ENCODE measurements at places on chromosomes 16 and 17.

DNA sequence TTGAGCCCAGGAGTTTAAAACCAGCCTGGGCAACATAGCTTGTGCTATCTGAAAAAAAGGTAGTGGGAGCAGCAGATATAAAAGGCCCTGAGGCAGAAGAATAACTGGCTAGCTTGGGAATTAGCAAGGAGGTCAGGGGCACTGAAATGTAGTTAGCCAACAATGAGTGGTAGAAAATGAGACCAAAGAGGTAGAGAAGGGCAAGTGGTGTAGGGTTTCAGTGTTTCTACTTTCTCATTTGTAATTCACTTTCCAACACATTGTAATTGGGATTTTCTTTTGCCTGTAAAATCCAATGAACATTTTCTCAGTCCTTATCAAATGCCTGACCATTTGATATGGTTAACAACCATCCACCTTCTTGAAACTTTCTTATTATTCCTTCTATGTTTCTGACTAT, 95.1 kb upstream of the CORO6 start:
- DNase-seq = no peak

- DNase-seq = no peak
These were observed 172.3 kb downstream of the KATNIP start for GRCh38 chr16:27722207-27722606.

- peak; percentile 48 for DNase-seq
These were observed 10.4 kb downstream of the CDIPT start for GRCh38 chr16:29852654-29853053.

DNA sequence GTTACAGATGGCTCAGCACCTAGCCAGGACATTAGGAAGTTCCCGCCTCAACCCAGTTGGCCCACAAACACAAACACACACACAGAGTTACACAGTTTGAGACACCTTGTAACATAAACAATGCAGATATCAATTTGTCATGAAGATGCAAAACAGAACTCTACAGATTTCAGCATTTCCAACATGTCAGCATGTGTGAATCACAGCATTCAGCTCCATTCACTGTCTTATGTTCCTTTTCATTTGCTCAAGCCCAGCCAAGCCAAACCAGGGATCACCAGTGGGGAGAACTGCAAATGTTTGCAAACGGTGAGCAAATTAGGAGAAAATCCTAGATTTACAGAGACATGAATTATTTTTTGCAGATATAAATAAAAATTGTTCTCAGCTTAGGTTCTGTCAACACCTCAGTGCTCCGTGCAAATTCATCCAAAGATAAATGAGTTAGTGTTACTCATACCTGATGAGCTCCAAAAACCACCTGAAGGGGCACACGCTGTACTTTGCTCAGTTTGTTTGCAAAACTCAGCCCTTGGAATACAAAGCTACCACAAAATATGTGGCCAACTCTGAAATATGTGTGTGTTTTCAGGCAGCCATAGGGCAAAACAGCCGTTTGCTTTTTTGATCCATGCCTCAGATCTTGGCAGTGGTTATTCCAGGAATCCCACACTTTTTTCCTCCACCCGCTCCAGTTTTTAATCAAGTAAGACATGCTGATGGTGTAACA, 16.3 kb upstream of the COX10 start:
- peak; percentile 50 for DNase-seq

DNA sequence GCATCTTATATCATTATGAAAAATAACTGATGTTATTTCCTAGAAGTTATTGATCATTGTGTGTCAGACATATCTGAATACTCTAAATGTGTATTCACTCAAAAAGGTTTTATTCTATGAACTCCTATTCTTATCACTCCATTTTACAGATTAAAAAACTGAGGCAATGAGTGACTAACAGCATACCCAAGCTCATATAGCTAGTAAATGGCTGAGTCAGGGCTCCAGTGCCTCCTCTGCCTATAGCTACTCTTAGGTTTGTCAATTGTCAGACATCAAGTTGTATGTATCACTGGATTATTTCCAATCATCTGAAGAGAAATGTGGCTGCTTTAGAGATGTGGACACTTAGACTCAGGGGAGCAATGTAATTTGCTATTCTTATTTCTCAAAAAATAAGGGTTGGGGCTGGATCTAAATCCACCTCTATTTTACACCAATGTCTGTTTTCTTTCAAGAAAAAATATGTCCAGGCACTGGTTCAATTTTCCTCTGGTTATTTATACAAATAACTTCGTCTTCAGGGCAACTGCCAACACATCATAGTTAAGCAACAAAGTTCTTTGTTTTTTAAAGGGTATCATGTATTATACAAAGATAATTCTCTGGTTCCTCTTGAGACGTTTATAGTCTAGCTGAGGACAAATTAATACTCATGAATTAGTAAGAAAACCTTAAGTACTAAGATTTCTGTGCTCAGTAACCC, 328.9 kb upstream of the MAF start:
- DNase-seq = no peak

DNA sequence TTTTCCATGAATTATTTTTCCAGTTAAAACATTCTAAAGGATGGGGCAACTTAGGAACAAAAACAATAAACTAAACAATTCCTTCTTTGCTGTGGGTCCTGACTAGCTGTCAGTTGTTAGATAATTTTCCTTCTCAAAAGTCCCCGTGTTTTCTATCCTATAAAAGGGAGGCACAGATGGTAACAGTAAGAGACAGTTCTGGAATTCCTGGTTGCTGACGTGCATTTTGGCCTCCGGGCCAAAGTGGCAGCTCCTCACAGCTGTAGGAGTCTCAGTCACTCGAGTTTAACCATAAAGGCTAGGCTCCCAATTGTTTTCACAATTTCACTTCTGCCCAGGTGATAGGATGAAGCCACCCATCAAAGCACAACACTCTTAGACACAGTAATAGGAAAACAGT, 77.0 kb upstream of the ZNF423 start:
- DNase-seq = peak; percentile 27

- no peak for DNase-seq
These were observed at the start of gene MYH10 for GRCh38 chr17:8630227-8630801. TSS of gene MYH10 (minus strand) at chr17:8630725. CDS start at chr17:8623246, 7,479 bp downstream.

DNA sequence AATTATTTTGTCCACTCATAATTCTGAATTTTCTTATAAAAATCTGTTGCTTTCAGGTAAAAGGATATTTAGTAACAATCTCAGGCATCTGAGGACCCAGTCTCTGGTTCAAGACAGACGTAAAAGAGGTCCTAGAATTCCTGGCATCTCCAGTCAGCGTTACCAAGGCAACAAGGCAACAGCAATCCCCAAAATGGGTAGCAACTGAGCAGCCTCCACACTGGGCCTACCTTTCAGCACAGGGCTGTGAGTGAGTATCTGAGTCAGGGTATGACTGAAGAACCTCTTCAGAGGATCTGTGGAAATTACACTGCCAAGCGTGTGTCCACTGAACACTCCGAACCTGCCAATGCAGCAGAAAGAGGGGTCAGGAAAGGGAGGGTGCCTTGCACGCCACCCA, 20.8 kb downstream of the FANCA start:
- DNase-seq = no peak

DNA sequence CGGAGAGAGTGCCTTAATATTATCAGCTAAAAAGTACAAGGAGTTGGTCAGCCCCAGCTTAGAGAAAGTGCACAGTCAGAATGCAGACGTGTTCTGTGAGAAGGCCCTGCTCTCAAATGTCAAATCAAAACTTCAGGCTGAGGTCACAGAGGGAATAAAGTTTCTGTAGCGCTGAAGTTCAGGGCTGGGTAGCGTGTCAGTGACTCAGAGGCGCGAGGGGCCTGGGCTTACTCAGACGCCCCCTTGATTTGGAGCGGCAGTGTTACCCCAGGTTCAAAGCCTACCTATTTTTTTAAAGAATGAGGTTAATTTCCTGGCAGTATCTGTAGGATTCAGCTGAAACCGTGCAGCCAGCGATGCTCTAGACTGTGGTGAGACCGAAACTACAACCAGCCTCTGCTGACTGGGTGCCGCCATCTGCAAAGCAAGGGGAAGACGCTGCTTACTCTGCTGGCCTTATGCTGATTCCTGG, 4.8 kb downstream of the CIAO3 start:
- DNase-seq = no peak

GRCh38 chr16:67509016-67509415, 19.6 kb upstream of the RIPOR1 start:
- no peak for DNase-seq

DNA sequence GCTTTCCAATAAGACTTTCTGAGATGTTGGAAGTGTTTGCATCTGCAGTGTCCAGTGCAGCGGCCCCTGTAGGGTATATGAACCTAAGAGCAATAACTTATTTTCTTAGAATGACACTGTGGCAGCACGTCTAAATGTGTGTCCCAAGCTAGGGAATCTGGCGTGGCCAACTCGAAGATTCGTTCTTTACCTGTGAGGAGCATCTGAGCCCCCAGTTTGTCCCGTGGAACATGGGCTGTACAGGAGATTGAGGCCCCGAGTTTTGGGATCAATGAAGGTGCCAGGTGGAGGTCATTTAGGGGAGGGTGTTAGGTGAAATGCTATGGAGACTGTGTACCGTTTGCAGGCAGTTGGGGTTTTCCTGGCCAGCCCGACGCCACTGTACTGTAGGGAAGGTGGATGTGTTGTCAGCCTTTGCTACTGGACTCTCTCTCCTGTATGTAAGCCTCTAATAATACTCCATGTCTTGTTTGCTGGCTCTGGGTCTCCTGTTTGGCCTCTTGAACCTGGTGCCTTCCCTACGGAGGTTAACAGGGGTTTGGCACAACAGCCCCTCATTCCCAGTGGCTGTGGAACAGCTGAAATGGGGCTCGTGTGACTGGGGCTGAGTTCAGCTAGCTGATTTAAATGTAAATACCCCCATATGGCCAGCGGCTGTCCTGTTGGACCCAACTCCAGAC, 45.5 kb upstream of the SDK2 start:
- DNase-seq = no peak

DNA sequence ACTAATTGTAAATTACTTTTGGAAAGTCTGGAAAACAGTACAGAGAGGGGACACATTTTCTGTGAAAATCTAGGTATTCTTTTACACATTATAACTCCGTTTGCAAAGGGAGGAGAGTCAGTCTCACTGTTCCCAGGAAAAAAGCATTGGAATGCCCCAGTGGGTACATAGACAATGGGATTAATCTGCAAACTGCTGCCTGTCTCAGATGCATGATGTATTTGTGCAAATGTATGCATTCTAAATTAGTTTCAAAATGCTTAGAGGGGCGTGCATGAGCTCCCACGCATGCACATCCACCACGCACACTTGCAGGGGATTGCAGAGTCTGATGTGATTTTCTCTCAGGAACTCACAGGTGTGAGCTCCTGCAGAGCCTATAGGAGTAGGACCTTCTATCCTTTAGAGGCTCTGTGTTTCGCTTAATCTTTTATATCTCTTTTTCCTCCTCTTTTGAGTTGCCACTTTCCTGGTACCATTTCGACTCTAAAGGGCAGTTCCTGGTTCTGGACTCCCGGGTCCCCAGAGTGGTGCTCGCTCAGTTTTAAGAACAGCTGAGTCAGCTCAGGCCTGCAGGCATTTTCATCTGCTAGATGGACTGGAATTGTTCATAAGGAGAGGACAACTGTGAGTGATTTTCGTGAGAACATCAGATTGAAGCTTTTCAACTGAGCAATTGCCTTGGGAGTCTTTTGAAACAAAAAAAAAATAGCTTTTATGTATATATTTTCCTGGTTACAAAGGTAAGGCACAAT, 1.1 kb downstream of the BCO1 start:
- no peak for DNase-seq

DNA sequence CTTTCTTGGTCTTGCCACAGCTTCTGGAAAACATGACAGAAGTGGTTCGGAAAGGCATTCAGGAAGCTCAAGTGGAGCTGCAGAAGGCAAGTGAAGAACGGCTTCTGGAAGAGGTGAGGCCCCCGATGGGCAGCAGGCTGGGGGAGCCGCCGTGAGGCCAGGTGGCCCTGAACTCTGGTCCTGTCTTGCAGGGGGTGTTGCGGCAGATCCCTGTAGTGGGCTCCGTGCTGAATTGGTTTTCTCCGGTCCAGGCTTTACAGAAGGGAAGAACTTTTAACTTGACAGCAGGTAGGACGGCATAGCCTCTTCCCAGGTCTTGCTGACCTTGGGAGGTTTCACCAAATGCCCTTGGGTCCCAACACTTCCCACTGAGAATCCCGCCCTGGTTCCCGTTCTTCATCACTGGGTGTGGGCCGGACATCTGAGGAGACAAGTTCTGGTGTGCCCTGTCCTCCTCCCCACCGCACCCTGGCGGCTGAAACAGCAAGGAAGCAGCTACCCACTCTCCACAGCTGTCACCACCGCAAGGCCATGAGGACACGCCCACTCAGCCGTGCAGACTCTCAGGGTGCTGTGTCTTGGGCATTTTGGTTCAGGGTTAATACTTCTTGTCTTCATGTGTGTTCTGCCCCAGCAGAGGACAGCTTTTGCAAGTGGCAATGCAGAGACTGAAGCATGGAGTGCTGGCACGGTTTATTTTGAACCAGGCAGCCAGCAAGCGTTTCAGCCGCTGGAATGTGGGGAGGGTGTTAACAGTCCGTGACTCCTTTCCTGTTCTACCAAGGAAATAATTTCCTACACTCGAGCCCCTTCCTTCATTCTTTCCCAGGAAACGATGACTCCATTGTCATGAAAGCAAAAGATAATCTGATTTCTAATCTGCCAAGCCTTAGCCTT, 21.4 kb downstream of the NTAN1 start:
- no peak for DNase-seq

DNA sequence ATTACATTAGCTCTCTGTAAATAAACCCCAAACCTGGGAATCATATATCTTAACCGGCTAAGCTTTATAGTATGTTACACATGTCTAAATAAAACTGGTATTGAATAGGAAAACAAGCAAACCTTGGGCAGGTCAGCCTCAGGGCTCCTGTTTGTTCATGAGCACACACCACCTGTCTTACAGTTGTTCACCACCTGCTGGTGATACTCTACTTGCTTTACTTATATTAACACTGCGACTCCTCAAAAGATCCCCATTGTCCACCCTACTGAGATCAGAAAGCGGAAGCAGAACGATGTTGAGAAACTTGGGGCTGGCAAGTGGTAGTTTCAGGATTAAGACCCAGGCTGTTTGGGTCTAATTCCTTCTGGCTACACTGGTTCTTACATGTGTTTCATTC, 16.4 kb downstream of the CDH13 start:
- DNase-seq = no peak

GRCh38 chr17:33696102-33696501, 403.0 kb upstream of the ASIC2 start:
- DNase-seq = no peak

- DNase-seq = no peak
These were observed at the start of gene ZNF750 for GRCh38 chr17:82839617-82840292. TSS of gene ZNF750 (minus strand) at chr17:82840022. CDS start at chr17:82832454, 7,568 bp downstream.
